ENCODE measurements at places on chromosomes 12 and 14.

GRCh38 chr12:108335349-108336119 is 3.6 kb downstream of the CMKLR1 start:
- DNase-seq = no peak

DNA sequence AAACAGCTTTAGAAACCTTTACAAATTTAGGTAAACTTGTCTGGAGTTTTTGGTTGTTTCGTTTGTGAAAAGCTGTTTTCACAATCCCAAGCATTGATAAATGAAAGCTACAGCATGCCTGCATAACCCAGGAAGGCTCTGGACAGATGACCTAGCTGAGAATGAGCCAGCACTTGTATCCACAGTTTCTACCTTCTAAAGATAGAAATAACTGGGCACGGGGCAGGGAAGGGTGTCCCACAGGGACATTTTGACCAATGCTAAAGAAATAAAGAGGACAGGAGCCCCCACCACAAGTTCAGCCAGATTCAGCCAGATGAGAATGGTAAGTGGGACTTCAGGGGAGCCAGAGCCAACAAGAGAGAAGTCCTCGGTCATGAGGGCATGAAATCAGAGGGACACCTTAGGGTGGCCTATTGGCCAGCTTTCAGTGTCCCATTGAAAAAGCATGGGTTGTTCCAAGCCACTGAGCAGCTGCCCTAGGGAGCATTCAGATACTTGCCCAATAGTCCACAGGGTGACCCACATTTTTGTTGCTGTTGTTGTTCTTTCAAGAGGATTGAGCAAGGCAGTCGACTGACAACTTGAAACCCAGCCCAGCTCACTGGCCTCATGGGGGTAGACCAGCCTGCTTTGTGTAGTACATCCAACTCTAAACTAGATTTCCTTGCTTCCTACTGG is 140.3 kb upstream of the NUDT4 start:
- no peak for DNase-seq

- no peak for DNase-seq
Measured at GRCh38 chr14:103713304-103714062, 1.8 kb downstream of the XRCC3 start.

DNA sequence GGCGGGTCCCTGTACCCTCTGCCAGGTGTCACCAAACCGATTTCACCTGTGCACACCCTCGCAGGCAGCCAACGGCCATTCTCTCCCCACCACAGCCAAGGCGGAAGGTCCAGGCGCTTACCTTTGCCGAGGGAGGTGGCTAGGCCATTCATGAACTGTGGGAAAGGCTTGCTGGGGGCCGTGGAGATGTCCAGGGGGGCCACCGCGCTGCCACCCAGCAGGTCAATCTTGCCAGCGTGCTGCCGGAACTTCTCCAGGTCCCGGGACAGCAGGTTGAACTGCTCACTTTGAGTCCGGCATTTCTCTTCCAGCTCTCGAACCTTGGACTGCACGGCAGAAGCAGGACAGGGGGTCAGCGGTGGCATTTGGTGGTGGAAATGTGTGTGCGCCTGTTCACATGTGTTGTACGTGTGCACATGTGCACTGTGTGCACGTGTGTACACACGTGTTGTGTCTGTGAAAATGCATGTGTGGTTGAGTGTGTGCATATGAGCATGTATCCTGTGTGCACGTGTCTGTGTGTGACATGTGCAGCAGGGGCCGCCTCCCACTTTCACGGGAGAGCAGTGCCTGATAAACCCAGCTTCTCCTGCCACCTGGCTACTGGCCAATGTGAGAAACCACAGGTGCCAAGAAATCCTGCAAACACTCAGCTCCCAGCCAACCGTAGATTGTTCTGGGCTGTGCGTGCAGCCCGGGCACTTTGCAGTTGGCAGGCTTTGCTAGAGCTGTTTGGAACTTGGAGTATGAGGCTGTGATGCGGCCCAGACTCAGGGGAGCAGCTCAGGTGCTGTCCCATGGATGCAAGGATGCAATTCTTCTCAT is 118.9 kb downstream of the PIWIL1 start:
- DNase-seq = no peak

DNA sequence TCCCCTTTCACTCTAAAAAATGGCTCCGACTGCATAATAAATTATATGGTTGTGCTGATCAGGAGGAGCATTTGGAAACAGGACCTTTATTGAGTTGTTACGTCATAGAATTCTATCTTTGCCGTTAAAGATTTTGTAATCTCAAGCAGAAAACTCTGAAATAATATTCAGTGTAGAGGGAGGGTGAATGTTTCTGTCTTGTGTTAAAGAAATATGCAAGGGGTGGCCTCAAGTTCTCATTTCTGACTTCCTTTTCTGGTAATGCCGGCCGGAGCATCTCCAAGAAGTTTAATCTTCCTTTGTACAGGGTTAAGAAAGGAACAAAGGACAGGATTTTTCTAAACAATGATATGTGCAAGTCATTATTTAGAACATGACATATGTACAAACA is 165.1 kb downstream of the SLC38A4 start:
- no peak for DNase-seq

DNA sequence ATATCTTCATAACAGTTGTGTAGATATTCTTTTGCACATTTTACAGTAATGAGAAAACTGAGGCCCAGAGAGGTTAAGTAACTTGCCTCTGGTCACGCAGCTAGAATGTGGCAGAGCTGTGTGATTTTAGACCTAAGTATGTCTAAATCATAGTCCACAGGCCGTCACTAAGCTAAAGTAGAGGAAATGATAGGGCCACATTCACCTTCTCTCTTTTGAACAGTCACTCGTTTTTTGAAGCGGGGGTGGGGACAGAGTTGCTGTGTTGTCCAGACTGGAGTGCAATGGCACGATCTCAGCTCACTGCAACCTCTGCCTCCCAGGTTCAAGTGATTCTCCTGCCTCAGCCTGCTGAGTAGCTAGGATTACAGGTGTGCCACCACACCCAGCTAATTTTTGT is 68.5 kb downstream of the RASSF3 start:
- no peak for DNase-seq

- DNase-seq = no peak
Measured at GRCh38 chr12:75471902-75472890, 8.4 kb upstream of the GLIPR1 start.

DNA sequence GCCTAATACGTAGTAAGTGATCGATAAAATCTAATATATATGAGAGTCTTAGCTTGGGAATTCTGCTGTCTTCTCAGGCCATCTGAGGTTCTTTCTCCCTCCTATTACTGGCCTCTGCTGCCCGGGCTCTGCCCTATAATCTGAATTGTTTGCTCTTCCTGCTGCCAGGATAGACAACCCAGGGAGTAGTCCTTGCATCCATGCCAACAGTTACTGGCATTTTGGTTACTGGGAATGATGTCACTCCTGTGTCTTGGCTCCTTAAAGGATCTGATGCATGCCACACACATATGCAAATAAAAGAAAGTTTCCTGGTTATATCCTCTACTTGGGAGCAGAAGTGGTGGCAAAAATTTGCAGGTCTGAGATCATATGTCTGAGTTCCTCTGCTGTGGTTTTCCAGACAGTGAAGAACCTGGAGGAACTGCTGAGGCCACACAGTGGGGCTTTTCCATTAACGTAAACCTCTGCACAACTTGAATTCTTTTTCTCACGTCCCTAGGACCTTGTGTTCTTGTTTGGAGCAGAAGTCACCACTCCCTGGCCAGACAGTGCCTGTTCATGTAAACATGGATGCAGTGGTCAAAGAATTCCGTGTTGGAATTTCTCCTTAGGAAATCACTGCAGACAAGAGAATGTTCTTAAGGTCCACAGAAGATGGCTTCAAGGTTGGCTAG is 320.6 kb upstream of the TBX3 start:
- no peak for DNase-seq

DNA sequence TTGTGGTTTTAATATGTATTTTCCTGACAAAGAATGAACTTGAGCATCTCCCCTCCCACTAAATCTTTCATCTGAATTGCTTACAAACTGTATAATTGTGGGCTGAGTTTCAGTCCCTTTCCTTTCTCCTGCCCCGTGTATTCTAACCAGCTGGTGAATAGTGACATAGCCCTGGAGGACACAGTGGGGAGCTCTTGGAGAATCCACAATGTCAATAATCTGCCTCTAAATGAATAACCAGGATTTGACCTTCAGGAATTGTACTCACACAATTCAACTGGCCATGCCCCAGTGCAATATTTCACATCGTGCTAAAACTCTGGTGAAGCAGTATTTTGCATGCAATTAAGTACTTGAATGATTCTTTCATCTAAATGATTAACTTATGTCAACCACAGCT is 177.2 kb downstream of the C12orf42 start:
- DNase-seq = no peak

- no peak for DNase-seq
Measured at GRCh38 chr14:101040538-101041442, 137.3 kb upstream of the RTL1 start.
